ENCODE measurements at places on chromosomes 16 and 17.

DNA sequence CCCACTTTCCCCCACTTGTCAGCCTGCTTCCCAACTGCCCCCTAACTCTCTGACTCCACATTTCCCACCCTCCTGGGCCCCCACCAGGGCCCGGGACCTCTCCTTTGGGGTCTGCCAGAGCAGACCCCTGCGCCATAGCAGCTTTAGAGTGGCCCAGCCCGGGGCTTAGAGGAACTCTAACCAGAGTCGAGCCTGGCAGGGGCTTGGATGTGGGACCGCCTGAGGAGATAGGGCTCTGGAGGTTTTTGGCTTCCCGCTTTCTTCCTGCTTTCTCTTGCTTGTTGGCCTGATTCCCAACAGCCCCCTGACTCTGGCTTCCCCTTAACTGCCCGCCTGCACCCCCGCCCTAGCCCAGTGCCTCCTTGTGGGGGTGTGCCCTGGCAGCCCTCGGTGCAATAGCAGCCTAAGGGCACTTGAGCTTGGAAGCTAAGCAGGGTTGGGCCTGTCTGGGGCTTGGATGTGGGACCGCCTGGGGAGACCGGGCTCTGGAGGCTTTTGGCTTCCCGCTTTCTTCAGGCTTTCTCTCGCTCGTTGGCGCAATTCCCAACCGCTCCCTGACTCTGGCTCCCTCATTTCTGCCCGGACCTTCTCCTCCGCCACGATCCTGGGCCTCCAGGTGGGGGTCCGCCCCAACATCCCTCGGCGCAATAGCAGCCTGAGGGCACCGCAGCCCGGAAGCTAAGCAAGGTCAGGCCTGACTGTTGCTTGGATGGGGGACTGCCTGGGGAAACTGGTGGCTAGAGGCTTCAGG, 2292.0 kb downstream of the TP53TG3F start:
- no peak for DNase-seq

DNA sequence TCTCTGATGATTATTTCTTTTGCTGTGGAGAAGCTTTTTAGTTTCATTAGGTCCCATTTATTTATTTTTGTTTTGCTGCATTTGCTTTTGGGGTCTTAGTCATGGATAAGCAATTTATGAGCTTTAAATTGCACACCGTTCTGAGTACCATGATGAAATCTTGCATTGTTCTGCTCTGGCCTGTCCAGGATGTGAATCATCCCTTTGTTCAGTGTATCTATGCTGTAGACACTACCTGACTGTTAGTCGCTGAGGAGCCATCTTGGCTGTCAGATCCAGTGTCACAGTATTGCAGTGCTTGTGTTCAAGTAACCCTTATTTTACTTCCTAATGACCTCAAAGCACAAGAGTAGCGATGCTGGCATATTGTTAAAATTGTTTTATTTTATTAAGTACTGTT, 218.0 kb upstream of the CNTNAP4 start:
- no peak for DNase-seq

DNA sequence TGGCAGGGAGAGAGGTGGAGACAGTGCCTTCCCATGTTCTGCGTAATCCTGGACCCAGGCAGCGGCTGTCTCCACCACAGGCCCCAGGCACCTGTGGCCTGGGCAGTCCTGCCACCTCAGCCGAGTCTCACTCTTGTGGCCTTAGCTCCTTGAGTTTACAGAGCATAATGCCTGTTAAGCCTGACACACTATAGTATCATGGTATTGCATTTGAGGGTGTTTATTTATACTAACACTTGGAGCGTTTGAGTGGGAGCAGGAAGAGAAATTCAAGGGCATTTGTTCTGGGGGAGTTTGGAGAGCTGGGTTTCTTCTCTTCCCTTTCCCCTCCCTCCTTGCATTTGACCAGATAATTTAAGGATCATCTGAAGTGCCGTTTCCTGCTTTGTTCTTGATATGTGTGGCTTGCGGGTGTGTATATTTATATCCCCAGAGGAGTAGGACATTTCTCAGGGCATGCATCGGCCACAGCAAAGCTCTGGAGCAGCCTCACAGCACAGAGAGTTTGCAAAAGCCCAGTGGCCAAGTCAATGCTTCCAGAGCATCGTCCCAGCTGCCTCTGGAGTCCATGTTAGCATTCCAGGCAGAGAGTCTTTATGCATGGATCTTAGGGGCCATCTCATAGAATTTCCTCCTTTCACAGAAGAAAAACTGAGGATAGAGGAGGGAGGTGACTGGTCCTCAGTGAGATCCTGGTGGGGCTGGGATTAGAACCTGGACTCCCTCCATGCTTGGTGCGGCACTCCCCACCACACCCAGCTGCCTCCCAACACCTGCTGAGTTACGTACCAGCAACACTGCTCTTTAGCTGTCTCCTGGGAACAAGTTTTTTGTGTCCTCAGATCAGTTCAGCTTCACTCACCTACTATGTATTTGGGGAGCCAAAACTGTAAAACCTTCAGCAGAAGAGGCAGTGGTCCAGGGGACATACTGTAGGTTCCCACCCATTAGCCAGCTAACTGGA, 222.8 kb downstream of the CCDC182 start:
- DNase-seq: no peak

GRCh38 chr17:9684955-9685621, 39.8 kb downstream of the USP43 start:
- DNase-seq: no peak

DNA sequence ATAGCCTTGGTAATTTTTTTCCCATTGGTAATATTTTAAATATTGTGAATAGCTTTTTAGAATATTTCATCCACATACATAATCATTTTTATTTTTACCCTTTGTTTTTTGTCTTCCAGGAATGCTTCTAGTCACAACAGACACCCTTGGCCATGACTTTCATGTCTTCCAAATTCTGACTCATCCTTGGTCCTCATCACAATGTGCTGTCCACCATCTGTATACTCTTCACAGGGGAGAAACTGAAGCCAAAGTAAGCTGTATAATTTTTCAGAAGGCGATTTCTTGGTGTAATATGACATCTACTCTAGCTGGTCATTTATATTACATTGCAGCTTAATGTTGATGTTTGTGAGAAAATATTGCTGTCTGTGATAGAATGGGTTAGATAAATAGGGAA, 269.4 kb downstream of the BCAS3 start:
- no peak for DNase-seq

GRCh38 chr16:84356591-84357116, 11.7 kb upstream of the ATP2C2 start:
- no peak for DNase-seq

- no peak for DNase-seq
These were observed 150.1 kb downstream of the RBFOX1 start for GRCh38 chr16:7482596-7483290.

GRCh38 chr17:57555636-57556175, 189.4 kb downstream of the CCDC182 start:
- DNase-seq: no peak

GRCh38 chr16:90083139-90083538, 6.0 kb upstream of the PRDM7 start:
- no peak for DNase-seq

GRCh38 chr17:32382526-32383223, 32.7 kb downstream of the ZNF207 start:
- no peak for DNase-seq

GRCh38 chr17:64020056-64020766, at the start of gene ICAM2:
ICAM2 (minus strand) TSS chr17:64020633; CDS start chr17:64006691, 13,942 bp downstream.
- DNase-seq: peak; percentile 95

- no peak for DNase-seq
These were observed 24.0 kb downstream of the CPSF4L start for GRCh38 chr17:73237714-73238113.

DNA sequence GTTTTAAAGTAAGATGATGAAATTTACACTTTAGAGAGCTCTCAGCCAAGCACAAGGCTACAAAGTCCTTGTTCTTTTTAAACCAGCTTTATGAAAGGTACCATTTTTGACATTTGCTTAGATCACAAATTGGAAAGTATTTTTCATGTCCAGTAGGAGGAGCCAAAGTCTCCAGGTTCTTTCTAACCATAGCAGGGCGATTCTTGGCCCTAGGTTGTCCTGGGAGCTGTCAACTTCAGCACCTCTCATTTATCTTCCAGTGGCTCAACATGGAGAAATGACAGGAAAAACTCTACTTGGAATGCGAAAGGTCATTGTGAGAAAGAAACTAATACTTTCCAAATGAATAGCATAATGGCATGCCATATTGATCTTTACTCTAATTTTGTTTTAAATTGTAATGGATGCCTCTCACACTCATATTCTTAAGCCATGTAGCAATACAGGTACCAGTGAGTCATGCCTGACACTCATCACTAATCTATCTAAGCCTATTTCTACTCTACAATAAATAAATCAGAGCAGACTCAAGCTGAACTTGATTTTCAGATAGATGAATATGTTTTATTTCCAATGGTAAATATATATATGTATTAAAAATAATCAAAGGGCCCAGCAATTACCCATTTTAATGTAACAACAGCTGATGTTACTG, 919.1 kb upstream of the EEF2KMT start:
- no peak for DNase-seq

DNA sequence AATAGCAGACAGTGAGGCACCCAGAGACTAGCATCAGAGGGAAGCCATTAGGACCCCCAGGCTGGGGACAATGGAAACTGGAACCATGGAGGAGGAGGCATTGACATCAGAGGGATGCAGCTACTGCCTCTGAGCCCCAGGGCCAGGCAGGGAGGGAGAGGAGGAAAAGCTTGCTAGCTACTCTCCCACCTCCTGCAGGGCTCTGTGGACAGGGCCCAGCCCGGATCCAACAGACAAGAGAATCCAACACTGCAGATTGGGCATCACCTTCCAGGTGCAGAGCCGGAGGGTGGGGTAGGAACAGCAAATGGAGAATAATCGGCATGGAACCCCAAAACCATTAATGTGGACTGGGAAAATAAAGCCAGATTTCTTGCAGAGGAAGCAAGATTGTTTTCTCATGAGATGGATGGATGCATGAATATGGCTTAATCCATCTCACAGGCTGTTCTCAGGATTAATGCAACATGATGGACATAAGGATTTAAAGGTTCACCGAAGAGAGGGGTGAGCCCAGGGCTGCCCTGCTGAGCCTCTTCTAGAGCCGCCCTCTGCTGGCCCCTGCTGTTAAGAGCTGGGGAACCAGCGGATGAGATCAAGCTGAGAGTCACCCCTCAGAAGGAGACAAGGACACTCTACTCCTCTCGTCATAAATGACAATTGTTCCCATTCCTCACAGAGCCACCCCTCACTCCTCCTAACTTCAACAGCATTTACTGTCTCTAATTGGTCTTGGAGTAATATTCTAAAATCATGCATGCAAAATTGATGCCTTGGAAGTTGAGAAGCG, 48.8 kb downstream of the DNAH3 start:
- no peak for DNase-seq

DNA sequence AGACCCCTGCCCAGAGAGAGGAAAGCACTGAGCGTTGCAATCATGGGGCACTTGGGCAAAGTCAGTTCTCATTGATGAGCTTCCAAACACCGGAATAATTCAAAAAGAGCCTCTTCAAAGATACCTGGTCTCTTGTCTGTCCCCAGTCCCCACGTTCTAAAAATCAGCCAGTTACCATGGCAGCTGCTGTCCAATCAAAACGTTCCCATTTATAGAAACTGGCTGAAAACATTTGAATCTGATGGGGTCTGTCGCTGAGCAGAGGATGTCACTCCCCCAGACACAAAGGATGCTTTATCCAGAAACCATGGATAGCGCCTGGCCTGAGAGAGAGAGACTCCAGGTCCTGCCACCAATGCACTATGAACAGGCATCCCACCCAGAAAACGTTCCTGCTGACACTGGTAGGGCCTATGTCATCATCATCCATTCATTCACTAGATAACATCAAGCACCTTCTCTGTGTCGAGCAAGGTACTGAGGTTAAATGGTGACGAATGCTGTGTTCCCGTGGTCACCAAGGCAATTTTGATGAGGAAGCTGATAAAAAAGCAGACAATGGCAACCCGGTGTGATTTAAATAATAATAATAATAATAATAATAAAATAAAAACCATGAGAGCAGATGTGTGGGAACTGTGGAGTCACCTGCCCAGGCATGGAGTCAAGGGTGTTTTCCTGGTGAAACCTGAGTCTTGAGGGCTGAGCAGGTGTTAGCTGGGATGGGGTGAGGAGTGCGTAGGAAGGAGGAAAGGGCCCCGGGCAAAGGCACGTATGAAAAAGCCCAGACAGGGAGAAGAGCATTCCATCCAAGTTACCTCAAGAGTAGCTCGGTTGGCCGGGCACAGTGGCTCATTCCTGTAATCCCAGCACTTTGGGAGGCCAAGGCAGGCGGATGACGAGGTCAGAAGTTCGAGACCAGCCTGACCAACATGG, 19.0 kb upstream of the CALB2 start:
- no peak for DNase-seq

GRCh38 chr17:40265337-40265736, 22.3 kb upstream of the CDC6 start:
- DNase-seq: no peak

DNA sequence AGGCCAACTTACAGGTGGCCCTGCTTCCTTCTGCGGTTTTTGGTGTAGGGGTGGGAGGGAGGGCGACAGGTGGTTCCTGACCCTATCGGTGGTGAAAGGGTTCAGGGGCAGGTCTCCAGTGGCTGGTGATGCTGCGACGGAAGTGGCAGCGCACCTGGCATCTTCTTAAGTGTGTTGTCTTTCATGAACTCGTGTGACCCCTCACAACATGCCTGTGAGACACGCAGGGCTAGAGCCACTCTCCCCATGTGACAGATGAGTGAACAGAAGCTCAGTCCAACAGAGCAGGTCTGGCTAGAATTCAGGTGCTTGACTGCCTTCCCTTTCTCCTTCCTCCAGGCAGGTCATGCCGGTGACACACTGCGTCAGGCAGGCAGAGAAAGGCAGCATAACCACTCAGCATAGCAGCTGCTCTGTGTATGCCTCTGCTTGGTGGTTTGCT, 8.0 kb downstream of the TNFAIP1 start:
- DNase-seq: no peak

DNA sequence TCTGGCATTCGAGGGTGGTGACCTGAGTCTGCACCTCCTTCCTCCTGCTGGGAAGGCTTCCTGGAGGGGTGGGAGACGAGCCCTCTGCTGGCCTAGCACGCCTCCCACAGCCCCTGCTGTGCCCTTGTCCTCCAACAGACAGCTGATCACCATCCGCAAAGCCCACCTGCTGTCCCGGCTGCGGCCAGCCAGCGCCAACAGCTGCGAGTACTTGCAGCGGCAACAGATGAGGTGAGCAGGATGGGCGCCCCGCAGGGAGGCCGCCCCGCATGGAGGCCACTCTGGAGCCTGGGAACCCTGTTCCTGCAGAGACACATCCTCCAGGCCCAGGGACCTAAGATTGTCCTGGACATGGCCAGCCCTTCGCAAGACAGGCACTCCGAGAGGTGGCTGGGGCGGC, 21.6 kb downstream of the UBALD1 start:
- no peak for DNase-seq

DNA sequence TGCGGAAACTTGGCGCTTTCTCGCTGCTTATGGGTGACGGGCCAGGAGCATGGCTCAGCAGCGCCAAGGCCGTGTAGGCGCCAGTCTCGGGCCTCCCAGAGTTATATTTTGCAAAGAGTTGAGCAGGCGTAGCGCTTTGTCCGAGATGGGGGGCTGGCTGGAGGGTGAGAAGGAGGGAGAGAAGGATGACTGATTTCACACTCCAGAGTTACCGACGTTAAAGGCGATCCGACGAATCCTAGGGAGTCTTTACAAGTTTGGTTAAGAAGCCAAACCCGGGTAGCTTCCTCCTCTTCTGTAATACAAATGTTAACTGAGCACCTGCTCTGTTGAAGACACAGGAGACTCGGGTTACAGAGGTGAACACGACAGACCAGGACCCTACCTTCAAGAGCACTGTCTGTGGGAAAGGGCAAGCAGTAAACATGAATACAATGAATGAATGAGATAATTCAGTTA, 782 bp downstream of the POLR2A start:
- DNase-seq: no peak

GRCh38 chr17:37818689-37819088, 73.8 kb upstream of the HNF1B start:
- no peak for DNase-seq
